ENCODE measurements at places on chromosomes 12 and 14.

GRCh38 chr12:122979908-122980182 is 636 bp upstream of the ARL6IP4 start:
- DNase-seq = no peak

GRCh38 chr12:60333461-60333860 is 737.6 kb downstream of the SLC16A7 start:
- DNase-seq = no peak

GRCh38 chr12:77161944-77162343 is 96.6 kb upstream of the E2F7 start:
- no peak for DNase-seq

DNA sequence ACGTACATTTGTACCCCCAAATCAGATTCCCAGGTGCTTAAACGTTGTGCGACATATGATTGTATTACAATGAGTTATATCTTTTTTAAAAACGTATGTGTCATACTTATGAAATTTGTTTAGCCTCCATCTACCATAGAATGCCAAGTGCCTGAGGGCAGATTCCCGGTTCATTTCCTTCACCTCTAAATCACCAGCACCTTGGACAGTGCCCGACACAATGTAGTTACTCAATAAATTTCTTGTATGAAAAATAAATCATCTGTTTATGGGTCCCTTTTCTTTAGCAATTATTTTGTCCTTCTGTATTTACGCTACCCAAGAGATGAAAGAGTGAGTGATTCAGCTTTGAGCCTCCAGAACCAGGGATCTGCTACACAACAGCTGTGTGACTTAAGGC is 157.4 kb downstream of the TBX5 start:
- DNase-seq = no peak

GRCh38 chr12:91331371-91331770 is 148.8 kb upstream of the DCN start:
- no peak for DNase-seq
